ENCODE measurements at places on chromosomes 4 and X.

DNA sequence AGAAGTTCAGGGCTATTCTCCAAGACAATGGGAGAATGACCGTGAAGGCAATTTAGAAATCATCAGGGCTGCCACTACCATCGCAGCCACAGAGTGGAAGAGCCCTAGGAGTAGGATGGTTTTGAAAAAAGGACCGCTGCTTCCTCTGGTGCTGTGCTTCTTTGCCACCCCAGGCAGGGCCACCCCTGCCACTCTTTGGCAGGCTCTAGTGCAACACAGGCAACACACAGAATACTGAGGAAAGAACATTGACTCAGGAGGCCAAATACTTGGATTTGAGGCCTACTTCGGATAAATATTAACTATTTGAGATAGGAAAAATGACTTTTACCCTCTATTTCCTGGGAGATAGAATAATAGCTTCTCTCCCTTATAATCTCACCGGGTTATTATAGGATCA lies 228.9 kb upstream of the BOD1L1 start:
- no peak for DNase-seq

- no peak for DNase-seq
Observed at GRCh38 chrX:146433771-146434170, 375.8 kb upstream of the CXorf51B start.

DNA sequence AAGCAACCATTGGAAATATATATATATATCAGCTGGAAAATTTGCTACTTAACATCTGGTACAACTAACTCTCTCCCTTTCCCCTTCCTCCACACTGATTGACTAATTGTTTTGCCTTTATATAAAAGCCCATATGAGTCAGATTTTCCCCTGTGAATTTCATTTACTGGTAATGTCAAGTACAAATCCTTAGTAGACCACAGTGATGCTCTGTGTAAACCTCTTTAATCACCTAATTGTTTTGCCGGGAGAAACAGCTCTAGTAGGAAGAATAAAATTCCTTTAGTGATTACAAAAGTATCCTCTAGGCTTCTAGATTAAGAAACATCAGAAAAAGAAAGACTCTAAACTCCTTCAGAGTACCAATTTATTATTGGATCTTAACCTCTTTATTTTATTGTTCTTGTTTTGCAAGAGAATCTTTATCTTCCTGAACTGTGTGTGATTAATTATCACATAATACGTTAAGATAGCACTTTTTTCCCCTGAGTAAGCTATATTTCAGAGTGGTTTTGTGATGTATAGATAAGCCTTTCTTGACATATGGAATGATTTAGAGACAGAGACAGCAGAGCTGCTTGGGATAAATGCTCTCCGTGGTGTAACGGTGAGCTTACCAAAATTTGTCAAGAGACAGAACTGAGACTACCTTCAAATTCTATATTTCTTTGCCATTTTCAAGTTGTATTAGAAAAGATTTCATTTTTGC lies 1606.4 kb upstream of the TENM3 start:
- DNase-seq, result no peak

DNA sequence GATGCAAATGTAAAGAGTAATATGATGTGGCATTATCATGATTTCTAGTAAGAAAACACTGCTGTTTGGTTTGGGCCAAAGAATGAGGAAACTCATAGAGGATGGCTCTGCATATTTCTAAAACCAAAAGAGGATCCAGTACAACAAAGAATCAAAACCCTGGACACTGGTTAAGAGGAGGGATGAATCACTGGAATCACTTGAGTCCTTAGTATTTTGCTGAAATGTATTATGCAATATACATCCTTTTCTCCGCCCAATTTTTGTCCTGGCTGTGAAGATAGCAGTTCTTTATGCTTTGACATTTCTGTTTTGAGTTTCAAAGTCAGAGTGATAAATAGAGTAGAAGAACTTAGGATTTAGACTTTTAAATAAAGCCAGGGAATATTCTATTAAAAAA lies 345.9 kb downstream of the PACRGL start:
- peak; percentile 60 for DNase-seq

GRCh38 chrX:19852014-19853005 lies 35.1 kb downstream of the SH3KBP1 start:
- DNase-seq, result no peak

GRCh38 chr4:47570816-47571215 lies 85.7 kb downstream of the ATP10D start:
- no peak for DNase-seq

DNA sequence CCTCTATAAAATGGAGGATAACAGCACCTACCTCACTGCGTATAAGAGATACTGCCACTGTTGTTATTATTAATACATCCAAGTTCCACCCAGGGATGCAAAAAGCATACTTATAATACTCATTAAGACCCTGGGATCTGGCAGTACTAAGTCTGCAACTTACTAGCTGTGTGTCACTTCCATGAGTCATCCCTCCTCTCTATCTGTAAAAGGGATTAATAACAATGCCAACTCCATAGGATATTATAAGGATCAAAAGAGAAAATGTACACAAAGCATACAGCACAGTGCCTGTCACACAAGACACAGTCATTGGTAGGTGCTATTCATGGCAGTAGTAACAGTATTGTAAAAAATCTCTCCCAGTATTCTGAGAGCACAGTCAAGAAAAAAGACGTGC lies 216.7 kb downstream of the HS6ST2 start:
- DNase-seq, result no peak

Measured in NCI-H1048 (cell line).